ENCODE measurements at places on chromosomes 1 and 21.

DNA sequence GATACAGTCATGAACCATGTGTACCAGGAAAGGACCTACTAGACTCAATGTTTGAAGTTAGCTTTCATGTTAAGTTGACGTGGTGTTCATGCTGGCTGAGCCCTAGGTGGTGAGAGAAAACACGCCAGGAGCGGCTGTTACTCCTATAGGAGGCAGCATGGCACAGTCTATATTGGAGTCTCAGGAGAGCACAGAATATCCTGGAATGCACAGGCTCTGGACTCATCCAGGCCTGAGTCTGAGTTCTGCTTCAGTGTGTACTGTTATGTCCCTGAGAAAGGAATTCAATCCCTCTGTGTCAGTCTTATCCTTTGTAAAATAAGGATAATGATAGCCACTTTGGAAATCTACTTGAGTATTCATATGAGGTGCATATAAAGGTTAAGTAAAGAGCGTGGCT lies 41.2 kb downstream of the DPT start:
- DNase-seq = no peak

- peak; percentile 10 for DNase-seq
Measured at GRCh38 chr1:196723325-196724185, 51.1 kb upstream of the CFHR3 start.

DNA sequence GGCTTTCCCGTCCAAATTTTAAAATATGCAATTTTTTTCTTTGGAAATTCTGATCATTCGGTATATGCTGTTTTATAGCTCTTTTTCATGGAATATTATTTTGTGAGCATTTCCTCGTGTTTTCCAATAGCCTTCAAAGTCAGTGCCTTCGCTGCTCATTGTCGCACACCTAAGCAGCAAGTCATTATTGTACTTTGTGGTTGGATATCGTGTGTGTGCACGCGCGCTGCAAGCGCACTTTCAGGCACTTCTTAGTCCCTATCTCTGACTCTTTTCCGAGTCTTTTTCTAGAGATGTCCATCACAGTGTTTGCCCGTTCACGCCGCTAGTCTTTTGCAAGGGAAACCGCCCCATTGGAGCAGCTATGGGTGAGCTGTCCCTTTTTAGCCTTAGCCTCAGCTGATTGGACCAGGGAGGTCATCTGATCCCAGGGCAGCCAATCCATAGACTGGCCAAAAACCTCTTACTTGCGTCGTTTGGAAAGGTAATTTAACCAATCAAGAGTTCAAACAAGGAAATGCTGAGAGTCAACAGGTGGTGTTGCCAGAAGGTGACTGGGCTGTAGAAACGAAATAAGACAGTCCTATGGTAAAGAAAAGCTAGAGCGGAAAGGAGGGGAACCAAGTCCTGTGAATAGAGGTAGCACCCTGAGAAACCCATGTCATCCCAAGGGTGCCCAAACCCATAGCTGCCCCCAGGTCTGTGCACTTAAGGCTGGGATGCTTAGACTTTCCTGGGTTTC lies 710 bp upstream of the HYI start:
- peak; percentile 93 for DNase-seq

DNA sequence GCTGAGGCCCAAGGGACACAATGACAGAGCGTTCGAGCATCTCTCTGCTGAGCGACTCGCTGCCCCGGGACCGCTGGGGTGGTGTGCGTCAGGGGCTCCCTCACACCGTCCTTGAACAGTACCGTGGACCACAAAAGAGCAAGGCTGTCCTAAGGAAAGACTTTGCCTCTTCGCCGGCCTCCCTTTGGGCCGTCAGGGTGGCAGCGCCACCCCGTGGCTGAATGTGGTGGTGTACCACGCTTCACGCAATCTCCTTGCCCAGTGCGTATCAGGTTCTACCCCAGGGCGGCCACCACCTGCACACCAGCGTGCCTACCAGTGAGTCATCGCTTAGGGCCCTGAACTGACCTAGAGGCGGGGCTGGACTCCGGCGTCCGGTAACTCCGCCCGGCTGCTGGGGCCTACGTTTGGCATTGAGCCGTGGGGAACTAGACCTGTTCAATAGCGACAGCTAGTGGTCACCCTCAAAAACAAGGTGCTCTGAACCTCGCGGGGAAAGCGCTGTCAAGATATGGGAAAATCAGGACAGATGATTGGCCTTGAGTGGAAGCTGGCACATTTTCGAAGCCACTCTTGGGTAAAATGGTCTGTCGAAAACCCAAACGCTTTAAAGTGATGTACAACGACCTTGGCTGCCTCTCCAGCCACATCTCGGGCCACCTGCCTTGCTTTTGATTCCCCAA lies 8.1 kb upstream of the TRAF3IP3 start:
- peak; percentile 82 for DNase-seq

- DNase-seq = no peak
Measured at GRCh38 chr1:12503709-12504108, 114.3 kb downstream of the DHRS3 start.

DNA sequence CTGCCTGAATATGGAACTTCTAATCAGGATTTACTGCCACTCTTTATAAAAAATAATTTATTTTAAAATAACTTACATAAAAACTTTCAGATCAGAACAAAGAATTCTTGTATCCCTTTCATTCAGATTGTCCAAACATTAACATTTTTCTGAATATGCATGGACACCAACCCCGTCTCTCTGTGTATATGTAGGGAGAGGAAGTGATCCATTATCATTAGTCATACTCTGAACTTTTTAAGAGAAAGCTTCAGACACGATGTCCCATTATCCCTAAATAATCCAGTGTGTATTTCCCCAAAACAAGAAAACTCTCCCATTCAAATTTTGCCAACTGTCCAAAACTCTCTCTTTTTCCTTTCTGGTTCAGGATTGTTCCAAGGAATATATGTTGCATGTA lies 122.3 kb upstream of the CXADR start:
- no peak for DNase-seq

DNA sequence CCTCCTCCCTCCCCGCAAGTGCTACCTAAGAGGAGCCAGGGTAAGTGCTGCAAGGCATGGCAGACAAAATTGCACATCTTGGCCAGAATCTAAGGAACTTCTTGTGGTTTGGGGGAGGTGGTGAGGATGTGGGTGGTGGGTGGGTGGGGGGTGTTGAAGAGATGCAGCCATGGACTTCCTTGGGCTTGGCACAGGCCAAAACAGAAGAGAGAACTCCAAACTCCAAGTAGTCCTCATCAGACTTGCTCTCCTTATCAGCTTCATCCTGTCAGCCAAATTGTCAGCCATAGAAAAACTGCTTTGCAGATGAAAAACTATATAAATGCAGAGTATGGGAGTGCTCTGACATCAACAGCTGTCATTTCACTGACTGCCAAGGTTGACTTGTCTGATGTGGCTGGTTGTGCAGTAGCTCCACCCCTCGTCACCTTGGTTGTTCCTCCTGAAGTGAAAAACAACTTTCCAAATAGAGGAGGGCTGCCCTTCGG lies 7.1 kb downstream of the AMIGO1 start:
- no peak for DNase-seq

DNA sequence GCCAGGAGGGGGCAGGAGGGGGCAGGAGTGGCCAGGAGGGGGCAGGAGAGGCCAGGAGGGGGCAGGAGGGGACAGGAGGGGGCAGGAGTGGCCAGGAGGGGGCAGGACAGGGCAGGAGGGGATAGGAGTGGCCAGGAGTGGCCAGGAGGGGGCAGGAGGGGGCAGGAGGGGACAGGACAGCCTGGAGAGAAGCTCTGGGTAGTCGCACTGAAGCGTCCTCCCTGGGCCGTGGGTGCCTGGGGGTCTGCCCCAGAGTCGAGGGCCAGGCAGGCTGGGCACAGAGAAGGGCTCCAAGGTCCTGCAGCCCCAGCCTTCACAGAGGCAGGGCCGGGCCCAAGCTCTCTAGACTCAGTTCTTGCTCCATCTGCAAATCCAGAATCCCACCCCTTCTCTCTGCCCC lies 22.9 kb downstream of the MEGF6 start:
- no peak for DNase-seq

GRCh38 chr1:227192163-227192562 lies 126.1 kb downstream of the CDC42BPA start:
- no peak for DNase-seq

GRCh38 chr21:31778546-31778945 lies 46.6 kb upstream of the SCAF4 start:
- DNase-seq = no peak

GRCh38 chr1:151435174-151435573 lies 24.1 kb downstream of the POGZ start:
- no peak for DNase-seq

- no peak for DNase-seq
Measured at GRCh38 chr1:90591355-90591969, 125.6 kb downstream of the BARHL2 start.

DNA sequence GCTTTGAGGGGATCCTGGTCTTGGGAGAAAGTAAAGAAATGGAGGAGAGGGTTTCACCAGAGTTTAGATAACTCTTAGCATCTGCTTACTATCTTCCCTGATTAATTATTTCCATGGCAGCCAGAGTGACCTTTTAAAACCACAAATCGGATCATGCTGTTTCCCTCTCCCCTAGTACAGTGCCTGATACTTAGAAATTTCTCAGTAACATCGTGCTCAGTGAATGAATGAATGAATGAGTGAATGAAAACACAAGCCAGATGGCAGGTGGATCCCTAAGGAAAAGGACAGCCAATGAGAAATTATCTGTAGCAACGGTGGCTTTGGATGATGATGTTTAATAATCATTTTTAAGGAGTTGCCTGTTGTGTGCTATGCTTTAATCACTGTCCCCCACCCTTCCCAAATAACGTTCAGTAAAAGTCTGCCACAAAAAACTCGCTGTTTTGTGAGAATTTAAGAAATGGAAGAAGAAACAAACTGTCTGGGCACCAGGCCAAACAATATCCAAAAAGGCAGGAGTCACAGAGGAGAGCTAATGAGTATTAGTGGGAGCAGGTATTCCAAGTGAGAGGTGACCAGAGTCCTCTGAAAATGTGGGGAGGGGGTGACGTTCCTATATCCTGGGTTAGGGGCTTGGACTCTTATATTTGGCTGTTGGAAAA lies 737 bp upstream of the SMAP2 start:
- DNase-seq = no peak

DNA sequence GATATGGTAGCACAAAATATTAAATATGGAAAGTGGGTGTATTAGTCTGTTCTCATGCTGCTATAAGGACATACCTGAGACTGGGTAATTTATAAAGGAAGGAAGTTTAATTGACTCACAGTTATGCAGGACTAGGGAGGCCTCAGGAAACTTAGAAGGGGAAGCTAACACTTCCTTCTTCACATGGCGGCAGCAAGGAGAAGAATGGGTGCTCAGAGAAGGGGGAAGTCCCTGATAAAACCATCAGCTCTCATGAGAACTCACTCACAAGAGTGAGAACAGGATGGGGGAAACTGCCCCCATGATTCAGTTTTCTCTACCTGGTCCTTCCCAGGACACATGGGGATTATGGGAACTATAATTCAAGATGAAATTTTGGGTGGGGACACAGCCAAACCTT lies 15.8 kb upstream of the BACE2 start:
- no peak for DNase-seq

DNA sequence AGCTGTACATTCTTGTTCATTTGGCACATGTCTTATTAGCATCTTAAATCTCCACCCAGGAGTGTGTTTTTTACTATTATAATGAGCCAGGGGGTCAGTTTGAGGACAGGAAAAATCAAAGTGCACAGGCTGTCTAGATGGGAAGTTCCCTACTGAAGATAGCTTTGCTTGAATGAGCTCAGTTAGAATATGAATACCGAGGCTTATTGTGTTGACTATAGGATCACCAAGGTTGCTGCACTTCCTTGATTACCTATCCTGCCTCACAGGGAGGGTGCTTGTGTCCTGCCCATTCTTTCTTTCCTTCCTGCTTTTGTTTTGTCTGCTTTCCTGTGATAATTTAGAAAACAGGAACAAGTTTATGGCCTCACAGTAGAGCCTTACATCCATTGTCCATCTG lies 16.3 kb downstream of the PHGDH start:
- no peak for DNase-seq

GRCh38 chr1:160806109-160806665 lies 10.2 kb downstream of the LY9 start:
- no peak for DNase-seq

- no peak for DNase-seq
Measured at GRCh38 chr1:218496561-218496960, 151.4 kb downstream of the TGFB2 start.

DNA sequence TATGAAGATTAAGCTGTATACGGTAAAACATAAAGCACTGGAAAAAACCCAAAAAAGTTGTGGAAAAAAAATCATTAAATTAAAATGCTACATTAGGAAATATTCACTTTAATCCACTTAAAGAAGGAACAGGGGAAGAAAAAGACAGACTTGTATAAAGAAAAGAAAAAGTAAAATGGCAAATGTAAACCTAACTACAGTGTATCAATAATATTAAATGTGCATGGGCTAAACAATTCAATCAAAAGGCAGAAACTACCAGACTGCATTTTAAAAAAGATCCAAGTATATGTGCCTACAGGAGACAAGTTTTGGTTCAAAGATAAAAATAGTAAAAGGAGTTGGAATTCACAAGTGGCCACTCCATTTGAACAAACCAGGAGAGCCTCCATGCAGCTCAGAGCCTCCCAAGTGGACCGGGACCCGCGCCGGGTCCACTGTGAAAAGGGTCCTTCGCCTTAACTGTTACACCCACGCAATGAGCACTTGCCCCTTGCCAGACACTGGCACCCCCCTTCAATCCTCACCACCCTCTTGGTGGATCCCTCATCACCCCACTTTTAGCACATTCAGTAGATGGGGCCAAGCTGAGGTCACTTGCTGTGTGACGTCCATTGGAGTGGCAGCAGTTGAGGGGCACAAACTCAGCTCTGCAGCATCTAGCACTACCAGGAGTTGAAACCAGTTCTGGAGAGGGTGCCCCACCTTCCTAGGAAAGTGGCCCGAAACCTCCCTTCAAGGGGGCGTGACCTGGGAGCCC lies 898 bp downstream of the C1orf174 start:
- no peak for DNase-seq

- DNase-seq = no peak
Measured at GRCh38 chr1:175089136-175089718, 21.6 kb downstream of the TNN start.

DNA sequence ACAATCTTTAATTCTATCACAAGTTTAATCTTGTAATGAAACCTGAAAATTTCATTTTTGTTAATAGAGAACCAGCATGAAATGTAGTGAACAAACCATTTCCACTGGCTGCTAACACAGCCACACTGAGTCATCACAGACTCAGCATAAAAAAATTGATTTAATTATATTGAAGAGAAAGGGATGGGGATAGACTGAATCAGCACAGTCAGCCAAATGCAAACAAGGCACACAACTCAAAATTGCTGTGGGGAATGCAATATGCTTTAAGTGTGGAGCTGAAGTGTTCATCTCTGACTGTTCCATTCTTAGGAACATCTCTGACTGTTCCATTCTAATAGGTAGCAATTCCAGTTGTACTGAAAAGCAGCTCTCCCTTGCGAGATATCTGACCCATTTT lies 299.8 kb downstream of the MRPL39 start:
- no peak for DNase-seq

DNA sequence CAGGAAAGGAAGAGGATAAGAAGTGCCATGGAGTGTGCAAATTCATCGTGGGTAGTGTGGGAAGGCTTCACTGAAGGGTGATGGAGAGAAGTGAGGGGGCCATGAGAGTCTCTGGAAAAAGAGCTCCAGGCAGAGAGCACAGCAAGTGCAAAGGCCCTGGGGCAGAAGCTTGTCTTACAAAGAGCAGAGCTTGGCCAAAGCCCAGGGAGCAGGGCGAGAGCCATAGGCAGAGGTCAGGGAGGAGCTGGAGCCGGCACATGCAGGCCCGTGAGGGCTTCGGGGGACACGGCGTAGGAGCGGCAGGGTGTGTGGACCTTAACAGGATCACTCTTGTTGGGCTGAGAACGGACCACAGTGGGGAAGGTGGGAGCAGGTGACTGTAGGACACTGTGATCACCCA lies 83.7 kb upstream of the EDN2 start:
- DNase-seq = no peak

GRCh38 chr1:197896301-197896700 lies 6.1 kb upstream of the C1orf53 start:
- DNase-seq = no peak

All from germinal center (tissue), 1 donor.